CD4-positive, alpha-beta T cell treated with Interleukin-4 for 4 hours (primary cell): ENCODE measurements at places on chromosomes 5 and 9.

DNA sequence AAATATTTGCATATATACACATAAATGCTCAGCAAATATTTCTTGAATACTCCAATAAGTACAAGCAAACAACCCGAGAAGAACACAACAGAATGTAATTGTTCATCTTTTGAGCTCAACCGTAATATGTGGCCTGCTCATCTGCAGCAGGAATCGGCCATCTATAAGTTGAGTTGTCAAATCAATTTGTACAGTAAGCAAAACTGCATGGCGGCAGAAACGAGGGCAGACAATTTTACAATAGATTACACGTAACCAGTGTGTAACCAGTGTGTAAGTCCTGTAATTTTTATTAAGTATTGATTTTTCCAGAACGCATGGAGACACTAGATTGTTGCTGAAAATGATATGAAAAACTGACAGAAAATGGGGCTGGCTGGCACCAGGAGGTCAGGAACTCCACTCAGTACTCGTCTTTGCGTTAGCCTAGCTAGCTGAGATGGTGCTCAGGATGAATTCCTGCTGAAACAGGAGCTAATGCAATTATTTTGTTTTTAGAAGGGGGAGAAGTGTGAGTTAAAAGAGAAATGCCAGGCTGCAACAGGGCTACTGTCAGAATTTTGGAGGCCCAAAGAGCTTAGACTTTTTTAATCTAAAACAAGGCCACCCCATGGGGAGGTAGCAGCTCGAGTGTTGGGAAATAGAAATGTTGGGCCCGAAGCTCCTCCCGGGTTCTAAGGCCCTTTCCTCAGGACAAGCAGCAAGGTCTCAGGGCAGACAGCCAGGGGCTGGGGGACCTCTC is 682 bp downstream of the DHX29 start:
- DNase-seq, result no peak

GRCh38 chr9:87146933-87147332 is 199.6 kb upstream of the GAS1 start:
- DNase-seq, result no peak

DNA sequence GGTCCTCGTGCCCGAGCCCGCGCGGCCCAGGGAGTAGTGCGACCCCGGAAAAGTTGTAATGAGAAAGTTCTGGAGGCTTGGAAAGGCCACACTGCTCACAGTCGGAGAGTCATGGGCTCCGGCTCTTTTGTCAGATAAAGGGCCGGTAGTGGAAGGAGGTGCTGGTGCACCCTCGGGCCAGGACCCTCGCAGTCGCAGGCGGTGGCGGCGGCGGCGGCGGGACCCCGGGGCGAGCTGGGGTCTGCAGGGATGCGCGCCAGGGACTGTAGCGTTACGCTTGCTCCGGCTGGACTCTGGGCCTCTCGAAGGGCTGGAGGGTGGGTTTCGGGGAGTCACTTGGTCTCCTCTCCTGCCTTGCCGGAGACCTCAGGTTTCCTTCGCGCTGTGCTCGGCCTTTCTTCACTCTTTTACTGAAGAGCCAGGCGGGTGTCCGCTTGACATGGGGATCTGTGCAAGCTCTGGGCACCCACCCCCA is 1.5 kb downstream of the RORB start:
- no peak for DNase-seq

DNA sequence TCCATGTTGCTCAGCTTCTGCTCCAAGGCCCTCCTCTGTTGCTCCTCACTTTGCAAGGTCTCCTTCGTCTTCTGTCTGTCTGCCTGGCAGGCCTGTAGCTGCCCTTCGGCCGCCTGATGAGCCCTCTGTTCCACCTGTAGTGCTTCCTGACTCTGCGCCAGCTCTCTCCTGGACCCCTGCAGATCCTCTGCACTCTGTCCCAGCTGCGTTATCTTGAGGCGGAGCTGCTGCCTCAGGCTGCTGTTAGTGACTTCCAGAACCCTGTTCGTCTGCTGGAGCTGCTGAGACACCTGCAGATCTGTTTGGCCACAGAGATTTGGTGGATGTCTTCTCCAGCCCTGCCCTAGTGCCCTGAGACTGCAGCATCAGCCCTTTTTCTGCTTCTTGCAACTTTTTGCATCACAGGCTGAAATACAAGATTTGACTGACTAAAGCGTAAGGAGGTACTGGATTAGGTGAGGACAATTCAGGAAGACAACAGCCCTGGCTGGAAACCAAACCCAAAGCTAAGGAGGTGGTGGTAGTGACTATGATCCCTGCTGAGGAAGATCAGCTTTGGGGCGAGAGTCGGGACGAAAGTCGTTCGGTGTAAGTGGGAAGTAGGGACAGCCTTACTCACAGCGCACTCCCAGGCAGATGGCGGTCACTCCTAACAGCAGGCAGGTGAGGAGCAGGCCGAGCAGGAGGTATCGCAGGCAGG is 2.1 kb downstream of the CD72 start:
- DNase-seq, result no peak
